ENCODE measurements at places on chromosomes 16 and 17.

GRCh38 chr16:64397945-64398508, 723.8 kb downstream of the CDH11 start:
- DNase-seq = no peak

DNA sequence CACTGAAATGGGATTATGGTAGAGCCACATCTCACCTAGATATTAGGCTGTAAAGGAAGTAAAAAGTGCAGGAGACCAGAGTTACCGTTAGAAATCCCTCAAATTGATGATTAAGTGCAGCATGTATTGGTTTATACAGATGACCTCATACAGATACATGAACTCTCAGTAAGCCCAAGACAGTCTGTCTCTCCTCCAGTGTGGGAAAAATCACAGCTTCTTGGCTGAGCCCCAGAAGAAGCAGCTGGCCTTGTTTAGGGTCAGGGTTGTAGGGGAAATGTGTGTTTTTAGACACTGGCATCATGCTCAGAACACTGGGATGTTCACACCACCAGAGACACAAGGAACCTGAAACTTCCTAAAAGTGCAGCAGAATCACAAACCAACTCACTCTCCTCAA, 135.9 kb downstream of the KATNIP start:
- no peak for DNase-seq

- DNase-seq = no peak
Observed at GRCh38 chr17:48540213-48540612, 4.7 kb downstream of the HOXB2 start.

DNA sequence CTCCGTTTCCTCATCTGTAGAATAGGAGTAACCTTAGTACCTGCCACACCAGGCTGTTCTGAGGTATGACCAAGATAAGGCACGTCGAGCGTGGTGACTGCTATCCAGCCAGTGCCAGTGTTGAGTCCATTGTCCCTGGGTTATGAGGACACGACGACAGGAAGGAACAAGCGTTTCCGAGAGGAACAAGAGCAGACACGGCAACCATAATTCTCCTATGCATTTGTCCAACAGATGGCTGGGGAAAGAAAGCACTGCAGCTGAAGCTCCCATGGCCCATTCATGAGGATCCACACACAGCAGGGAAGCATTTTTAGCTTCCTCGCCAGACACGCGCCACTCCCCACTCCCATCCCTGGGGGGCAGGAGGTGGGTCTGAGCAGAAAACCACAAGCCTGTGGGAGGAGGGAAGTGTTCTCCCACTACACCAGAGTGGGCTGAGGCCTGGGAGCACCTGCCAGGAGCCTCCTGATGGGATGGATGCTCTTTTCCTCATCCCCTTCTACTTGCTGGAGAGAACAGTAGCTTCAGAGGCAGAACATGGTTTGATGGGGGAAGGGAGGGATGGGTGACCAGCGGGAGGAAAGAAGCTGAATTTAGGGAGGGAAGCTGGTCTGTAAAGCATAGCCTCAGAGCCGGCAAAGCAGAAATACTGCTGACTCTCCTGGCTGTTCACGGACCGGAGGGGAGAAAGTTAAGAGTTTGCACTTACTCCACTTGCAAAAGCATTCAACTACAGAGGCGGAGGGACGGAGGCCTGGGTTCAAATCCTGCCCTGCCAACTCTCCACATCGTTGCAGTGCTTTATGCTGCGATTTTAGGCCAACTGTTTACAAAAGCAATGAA, 2.7 kb downstream of the COTL1 start:
- no peak for DNase-seq

Measured in epithelial cell of proximal tubule (primary cell).